ENCODE measurements at places on chromosomes 3 and 15.
A peak's percentile ranks its signal among the peaks of the same experiment; 100 is the strongest.

- DNase-seq = peak; percentile 82
These were observed 63.6 kb downstream of the SMAD6 start for GRCh38 chr15:66765478-66766281.

DNA sequence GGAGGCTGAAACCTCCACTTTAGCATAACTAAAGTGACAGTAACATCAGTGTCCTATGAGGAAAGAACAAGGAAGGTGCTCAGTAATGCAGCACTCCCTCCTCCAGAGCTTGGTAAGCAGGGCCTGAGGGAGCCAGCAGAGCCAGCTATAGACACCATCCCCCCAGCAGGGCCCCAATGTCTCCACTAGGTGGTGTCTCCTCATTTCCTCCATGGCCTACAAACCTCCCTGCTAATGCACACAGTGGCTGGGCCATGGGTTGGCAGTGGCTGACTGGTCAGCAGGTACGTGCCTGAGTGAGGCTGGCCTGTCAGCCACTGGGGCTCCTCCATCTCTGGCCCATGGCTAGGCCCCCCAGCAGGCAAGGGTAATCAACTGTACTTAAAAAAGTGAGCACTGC, 13.6 kb downstream of the MRPS25 start:
- peak; percentile 61 for DNase-seq

DNA sequence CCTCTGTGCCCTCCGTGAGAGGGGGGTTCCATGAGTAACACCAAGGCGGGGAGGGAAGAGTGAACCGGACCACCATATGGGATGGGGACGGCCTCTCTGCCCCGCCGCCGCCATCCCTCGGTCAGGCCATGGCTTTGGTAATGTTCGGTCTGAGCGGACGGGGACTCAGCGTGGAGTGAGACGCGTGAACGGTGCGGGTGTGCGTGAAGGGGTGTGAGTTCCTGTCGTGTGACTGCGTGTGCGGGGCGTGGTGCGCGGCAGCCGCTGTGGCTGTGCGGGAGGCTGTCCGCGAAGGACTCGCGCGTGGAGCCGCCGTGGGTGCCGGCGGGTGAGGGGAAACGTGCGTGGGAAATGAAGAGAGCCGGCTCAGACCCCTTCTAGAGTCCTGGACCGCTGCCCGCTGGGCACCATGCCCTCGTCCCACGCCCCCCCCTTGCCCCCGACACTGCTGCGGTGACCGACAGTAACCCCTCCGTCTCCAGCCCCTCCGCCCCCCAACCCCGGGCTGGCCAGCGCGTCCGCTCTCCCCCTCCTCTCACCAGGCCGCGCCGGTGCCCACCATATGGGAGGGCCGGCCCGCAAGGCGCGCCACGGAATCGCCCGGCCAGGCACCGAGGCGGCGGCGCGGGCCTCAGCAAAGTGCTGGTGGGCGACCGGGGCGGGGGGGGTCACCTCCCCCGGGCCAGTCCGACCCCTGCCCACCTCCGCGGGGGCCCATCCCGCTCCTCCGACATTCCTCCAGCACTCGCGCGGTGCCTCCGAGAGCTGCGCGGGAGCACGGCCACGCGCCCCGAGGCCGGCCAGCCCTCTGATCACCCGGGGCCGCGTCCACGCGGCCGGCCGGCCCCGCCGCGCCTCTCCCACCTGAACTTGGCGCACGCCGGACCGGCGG, 589 bp downstream of the KLF15 start:
- no peak for DNase-seq

GRCh38 chr3:63056932-63057331, 181.7 kb upstream of the CADPS start:
- DNase-seq = no peak

DNA sequence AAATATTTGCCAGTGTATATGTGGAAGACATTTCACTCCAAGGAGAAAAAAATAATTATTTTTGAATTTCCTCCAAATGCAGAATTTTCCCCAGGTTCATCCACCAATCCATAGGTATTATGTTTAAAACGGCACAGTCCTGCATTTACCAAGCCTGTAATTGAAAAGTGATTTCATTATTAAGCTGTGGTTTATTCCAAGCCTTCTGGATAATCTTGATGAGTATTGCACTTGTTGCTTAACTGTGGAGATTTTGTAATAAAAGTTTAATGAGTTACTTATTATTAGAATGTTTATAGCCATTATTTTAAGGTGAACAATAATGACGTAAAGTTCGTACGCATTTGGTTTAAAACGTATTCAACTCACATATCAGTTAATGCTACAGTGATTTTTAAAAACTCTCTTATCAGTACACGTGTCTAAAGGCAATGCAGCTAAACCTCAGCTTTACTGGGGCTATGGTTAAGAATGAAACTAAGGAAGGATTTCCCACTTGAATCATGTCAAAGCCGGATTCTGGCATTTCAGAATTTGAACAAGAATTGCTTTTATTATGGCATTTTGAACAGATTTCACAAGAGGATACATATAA, 283.9 kb downstream of the MECOM start:
- DNase-seq = no peak

DNA sequence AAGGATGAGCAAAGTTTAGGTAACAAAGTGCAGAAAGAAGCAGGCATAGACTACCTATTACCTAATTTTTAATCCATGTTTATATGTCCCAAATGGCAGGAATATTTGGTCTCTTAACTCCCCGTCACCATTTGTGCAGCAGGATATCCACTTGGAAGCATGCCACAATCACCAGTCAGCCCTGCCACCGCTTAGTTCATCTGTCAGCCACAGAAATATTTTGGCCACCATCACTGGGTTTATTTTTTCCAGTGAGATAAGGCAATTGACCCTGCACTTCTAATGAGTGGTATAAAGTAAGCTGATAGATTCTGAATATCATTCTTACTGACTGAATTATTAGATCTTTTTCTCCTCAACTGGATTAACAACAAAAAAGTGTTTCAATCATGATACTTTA, 152.9 kb upstream of the SOX2 start:
- DNase-seq = no peak

- no peak for DNase-seq
These were observed 96.3 kb downstream of the LRRC28 start for GRCh38 chr15:99347574-99347973.

DNA sequence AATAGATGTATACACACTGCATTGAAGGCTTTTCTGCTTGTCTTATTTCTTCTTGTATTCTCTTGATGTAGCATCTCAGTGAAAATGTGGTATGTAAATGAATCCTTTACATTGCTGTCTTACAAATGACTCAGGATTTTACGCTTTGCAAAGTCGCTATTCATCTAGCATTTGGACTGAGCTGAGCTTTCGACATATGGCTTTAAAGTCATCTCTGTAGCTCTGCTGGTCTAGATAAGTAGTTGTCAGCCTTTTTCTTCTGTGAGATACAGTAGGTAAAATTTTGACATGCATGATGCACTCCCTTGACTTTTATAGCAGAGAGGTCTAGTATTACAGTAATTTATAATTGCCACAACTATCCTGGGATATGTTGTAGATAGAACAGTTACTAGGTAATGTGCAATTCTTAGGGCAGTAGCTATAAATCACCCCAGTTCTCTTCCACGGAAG, 16.8 kb downstream of the MEF2A start:
- peak; percentile 27 for DNase-seq

GRCh38 chr3:121545049-121545573, 677 bp downstream of the POLQ start:
- DNase-seq = no peak

- DNase-seq = peak; percentile 93
These were observed 30.3 kb upstream of the C15orf39 start for GRCh38 chr15:75171408-75171807.

DNA sequence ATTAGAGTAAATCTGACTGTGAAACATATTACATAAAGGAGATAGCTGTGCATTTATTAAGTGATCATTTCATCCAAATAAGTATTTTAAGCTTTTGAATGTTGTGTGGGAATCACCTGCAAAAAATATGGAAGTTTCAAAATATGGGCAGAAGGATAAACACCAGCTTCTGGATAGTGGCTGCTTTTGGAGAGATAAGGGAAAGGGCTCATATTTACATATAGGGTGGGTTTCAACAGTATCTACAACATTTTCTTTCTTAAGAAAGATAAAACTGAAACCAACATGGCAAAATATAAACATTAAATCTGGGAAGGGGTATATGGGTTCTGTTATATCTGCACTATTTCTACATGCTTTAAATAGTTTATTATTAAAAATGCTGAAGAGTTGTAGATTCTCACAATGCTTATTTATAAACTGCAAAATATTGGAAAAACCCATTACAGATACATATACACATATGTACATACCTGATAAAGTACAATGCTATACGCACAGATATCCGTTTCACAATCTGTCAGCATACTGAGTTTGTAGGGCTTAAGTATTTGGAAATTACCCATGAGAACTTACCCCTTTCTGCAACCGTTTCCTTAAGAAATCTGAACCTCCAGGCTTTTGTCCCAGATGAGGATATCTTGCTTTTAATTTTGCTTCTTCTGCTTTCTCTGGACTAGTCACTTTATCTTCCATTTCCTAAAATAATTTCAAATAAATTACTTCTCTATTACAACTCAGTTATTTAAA, 12.1 kb downstream of the ARPP19 start:
- no peak for DNase-seq

All from NB4 (cell line).